ENCODE measurements at places on chromosomes 4 and X. TPM values are rescaled to one million over a fixed set of nuclear protein-coding genes. Genes with fewer than 3 reads are reported as not detected.

- H3K4me1 ChIP-seq: no peaks in the 10 kb centered on the region
- H3K27ac ChIP-seq: no peak overlapping the region
- H3K27me3 ChIP-seq: no peaks in the 10 kb centered on the region
- DNase-seq: no peak
- no peaks in the 10 kb centered on the region for H3K36me3 ChIP-seq
Observed at GRCh38 chr4:13920901-13921300, 293.4 kb upstream of the BOD1L1 start.

DNA sequence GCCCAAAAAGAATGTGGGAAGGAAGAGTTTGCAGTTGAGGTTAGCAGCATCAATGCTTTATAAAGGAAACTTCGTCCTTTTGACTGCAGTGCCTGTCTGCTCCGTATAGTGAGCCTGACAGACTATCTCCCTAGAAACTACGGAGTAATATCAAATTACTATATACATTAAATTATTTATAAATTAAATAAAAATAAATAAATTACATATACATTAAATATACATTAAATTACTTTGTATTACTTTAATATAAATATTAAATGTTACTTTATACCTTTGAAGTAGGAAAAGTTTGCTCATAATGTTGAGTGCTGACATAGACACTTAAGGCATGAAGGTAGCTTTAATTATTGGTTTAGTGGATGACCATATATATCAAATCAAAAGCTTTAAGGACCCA lies 165.2 kb downstream of the IL15 start:
- H3K4me1 ChIP-seq: no peaks in the 10 kb centered on the region
- no peaks in the 10 kb centered on the region for H3K36me3 ChIP-seq
- H3K4me3 ChIP-seq: no peak overlapping the region
- H3K27ac ChIP-seq: no peak overlapping the region
- no peak for DNase-seq

Gene HSFX3
- not detected for total RNA-seq

Gene RNF212
- total RNA-seq: 2.4 TPM

- H3K27ac ChIP-seq: no peak overlapping the region
- H3K4me3 ChIP-seq: no peak overlapping the region
- no peaks in the 10 kb centered on the region for H3K27me3 ChIP-seq
- no peaks in the 10 kb centered on the region for H3K4me1 ChIP-seq
- no peaks in the 10 kb centered on the region for H3K36me3 ChIP-seq
Observed at GRCh38 chrX:4588466-4588865, 875.0 kb upstream of the PRKX start.

GRCh38 chr4:108636246-108636645 lies 14.2 kb upstream of the OSTC start:
- no peak for DNase-seq
- H3K4me1 ChIP-seq: no peaks in the 10 kb centered on the region
- no peak overlapping the region for H3K4me3 ChIP-seq
- H3K27me3 ChIP-seq: no peaks in the 10 kb centered on the region
- no peak overlapping the region for H3K27ac ChIP-seq
- H3K36me3 ChIP-seq: peaks cover 43% of the 10 kb centered on the region

Gene PAGE4
- not detected for total RNA-seq

Gene POF1B
- total RNA-seq: 1.3 TPM

Gene SMR3B
- not detected for total RNA-seq

Gene SLAIN2
- 50.8 TPM for total RNA-seq

DNA sequence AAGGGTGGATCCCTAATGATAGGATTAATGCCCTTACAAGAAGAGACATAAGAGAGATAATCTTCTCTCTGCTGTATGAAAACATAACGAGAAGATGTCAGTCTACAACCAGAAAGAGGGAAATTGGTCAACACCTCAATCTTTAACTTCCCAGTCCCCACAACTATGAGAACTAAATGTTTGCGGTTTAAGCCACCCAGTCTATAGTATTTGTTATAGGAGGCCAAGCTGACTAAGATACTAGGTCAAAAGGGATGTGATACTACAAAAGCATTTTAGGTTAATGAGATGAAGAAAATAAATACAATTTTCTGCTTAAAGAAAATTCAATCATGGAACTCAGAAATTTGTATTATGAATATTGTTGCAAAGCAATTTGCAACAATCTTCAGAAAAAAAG lies 55.4 kb upstream of the LHFPL1 start:
- H3K4me3 ChIP-seq: no peak overlapping the region
- H3K27me3 ChIP-seq: no peaks in the 10 kb centered on the region
- H3K36me3 ChIP-seq: no peaks in the 10 kb centered on the region
- DNase-seq: no peak
- peaks cover 13% of the 10 kb centered on the region for H3K4me1 ChIP-seq
- H3K27ac ChIP-seq: no peak overlapping the region

Gene HPSE
- total RNA-seq: 1.5 TPM

Gene CENPI
- total RNA-seq: 2.6 TPM

Gene PPP1R3F
- total RNA-seq: 7.4 TPM

- no peak overlapping the region for H3K27ac ChIP-seq
- H3K4me3 ChIP-seq: no peak overlapping the region
- DNase-seq: no peak
- no peaks in the 10 kb centered on the region for H3K36me3 ChIP-seq
- H3K27me3 ChIP-seq: no peaks in the 10 kb centered on the region
Observed at GRCh38 chr4:131411393-131411792, 1737.7 kb upstream of the PCDH10 start.

GRCh38 chr4:7765666-7766065 lies 174.0 kb downstream of the AFAP1 start:
- no peak overlapping the region for H3K4me3 ChIP-seq
- H3K4me1 ChIP-seq: no peaks in the 10 kb centered on the region
- DNase-seq: no peak
- no peaks in the 10 kb centered on the region for H3K36me3 ChIP-seq
